ENCODE measurements at places on chromosomes 2 and 18.
A peak's percentile ranks its signal among the peaks of the same experiment; 100 is the strongest.

- no peak for DNase-seq
Observed at GRCh38 chr2:229849073-229849472, 72.7 kb downstream of the TRIP12 start.

DNA sequence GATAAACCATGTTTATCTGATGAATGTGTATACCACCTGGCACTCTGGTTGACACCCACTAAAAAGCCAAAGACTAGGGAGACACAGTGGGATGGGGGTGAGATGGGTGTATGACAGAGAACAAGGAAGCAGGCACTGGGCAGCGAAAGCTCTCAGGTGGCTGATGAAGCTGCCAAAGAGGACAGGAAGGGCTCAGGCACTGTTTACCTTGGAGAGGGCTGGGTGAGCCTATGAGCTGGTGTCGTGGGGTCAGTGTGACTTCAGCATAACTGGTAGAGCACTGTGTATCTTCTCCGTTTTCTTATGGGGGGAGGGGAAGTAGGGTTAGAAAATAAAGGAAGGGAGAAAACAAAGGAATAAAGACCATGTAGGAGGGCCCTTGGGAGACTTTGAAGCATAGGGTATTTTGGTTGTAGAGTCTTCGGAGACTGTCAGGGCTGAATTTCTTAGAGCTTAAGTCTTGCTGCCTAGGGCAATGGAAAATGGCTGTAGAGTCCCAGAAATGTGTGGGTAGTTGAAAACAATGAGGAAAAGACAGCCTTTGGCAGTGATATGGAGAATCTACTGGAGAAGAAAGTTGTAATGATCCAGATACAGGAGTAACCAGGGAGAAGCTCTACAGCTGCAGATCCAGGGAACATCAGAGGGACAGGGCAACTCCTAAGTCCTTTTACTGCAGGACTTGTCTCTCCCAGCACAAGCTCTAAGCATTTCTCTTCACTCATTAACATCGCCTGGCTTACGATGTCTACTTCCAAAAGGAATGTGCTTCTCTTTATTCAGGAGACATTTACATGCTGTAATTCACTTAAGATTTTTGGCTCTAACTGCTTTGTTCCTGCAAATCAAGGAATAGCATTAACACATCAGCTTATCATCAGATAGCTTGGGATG is 120.0 kb downstream of the AQP4 start:
- peak; percentile 48 for DNase-seq

DNA sequence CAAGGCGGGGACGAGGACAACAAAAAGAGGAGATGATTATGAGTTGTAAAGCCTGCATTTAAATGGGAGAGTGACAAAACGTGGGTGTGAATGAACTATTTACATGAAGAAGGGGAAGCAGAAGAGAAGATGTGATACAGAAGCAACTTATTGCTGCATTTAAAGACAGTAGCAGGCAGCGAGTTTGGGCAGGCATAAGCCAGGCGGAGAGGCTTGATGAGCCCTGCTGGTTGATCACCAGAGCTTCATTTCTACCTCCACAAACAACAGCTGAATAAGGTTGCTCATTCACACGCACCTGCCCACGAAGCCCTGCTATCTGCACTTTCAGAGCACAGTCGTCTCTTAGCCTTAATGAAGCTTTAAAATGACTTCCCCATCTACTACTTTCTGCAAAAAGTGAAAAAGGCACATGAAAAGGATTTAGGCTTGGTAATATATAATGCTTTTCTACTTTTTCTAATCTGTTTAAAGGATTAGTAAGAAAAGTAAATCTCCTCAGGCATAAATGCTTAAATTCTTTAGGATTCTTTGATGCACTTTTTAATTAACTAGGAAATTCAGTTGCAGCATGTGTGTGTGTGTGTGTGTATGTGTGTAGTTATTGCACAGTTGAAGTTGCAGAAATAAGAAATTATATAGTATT is 3.1 kb downstream of the SLC38A11 start:
- no peak for DNase-seq

DNA sequence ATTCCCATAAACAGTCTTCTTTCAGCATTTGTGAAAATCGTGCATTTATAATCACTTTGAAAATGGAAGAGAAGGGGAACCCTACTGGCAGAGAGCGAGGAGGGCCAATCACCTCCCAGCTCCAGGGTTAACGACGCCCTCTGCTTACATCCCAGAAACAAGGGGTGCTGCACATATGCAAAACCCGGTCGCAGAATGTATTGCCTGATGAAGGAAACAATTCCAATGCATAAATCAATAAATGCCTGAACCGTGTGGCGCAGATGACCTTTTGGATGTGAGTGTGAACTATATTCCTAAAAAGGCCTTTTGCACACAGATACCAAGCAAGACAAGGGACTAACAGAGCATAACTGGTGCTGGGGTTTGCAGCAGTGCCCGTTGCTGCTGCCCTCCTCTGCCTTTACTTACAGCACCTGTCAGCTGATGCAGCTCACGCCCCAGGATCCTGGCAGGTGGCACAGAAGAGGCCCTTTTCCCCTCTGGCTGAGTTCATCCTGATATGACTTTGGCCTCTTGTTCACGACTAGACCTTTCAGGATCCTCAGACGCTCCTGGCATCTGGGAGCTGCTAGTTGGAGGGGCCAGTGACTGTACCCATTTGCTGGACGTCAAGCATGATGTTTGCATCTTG is 67.8 kb downstream of the MYT1L start:
- no peak for DNase-seq

DNA sequence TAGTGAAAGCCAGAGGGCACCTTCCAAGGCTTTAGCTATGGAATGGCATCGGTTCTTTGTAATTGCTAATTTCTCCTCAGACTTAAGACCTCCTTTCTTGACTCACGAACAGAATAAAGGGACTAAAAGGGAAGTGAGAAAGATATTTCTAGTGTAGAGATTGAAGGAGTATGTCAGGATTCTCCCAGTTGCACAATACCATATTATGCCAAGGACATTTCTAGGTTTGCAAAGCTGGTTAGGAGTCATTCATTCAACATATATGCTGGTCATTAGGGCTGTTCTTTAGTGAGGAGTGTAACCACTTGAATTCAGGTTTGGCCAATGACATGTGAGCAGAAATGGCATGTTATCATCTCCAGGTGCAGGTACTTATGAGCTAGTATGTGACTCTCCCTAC is 7.4 kb downstream of the REEP1 start:
- no peak for DNase-seq

DNA sequence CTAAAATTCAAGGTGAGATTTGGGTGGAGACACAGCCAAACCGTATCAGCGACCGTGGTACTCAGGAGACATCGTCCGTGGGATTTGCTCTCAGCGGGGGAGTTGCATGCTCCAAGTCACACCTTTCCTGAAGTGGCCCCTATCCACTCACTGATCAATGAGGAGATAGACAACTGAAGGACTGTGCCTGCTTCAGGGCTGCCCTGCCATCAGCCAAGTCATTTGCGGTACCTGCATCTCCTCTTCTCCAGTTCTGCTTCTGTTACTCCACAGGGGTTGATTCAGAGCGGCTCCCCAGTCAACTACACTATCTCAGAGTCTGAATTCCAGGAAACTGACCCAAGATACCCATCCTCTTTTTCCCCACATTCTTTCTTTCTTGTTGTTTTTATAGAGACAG is 184.1 kb downstream of the MREG start:
- DNase-seq = no peak

DNA sequence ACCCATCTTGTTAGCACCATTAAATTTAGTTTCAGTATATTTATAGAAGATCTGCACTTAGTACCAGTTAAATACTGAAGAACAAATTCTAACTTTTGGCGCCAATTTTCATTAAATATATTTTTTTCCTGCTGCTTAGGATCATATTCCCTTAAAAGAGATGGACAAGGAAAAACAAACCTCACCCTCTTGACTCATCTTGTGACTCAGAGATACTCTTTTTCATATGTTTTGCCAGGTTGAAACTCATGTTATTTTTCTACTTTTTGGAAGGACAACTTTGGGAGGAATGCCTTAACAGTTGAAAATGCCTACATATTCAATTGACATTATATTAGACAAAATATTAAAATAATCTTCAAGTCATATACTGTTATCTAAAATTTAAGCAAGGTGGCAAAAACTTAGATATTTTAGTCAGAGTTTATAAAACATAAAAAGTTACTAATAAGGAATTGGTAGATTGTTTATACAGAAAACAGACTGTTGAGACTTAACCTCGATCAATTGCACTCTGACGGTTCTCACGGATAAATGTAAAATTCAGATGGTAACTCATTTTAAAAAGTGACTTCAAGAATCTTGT is 36.2 kb downstream of the PNO1 start:
- DNase-seq = no peak

DNA sequence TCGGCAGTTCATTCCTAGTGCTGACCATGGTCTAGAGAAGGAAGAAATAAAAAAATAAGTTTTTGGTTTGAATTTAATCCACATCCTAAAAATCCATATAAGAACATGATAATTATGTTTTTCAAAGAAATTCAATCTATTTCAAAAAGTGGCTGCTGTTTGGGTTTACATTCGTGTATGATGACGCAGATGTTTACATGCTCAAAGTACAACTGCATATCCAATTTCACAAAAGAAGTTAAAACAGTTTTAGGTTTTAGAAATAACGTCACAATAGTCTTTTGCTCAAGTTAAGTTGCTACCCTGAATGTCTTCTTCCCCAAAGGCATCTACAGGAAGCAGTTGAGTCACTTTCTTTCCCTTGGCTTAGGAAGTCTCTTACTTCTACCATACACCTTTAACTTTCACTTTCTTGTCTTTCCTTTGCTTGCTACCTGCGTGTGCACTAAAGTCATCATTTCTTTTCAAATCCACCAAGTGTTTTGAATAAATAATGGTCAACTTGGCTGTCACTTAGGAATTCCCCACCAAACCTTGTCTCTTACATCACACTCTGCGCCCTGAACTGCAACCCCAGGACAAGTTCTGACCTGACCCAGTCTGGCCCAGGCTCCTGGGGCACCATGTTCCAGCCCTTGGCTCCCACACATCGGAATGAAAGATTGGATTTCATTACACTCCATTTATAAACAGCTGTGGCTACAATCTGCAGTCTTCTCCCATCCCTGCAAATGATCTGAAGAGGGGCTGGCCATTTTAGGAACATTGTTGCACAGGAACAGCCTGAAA is 28.4 kb downstream of the FAM237A start:
- no peak for DNase-seq

- no peak for DNase-seq
Observed at GRCh38 chr2:184030245-184030644, 568.1 kb upstream of the ZNF804A start.

DNA sequence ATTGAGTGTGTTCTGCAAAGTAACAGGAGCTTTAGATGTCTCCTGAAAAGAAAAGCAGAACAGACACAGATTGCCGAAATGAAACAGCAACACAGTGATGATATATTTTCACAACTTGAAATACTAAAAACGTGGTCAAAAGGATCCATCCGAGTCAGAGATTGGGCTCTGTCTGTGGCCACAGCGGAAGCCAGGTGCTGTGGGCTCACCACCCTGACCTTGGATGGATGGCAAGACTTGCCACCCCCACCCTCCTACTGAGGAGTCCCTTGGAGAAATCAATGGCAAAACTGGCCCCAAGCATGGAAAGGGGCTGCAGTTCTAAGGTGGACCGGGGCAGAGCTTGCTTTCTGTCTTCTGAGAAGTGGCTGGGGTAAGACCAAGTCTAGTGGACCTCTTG is 31.4 kb upstream of the ACKR3 start:
- no peak for DNase-seq

DNA sequence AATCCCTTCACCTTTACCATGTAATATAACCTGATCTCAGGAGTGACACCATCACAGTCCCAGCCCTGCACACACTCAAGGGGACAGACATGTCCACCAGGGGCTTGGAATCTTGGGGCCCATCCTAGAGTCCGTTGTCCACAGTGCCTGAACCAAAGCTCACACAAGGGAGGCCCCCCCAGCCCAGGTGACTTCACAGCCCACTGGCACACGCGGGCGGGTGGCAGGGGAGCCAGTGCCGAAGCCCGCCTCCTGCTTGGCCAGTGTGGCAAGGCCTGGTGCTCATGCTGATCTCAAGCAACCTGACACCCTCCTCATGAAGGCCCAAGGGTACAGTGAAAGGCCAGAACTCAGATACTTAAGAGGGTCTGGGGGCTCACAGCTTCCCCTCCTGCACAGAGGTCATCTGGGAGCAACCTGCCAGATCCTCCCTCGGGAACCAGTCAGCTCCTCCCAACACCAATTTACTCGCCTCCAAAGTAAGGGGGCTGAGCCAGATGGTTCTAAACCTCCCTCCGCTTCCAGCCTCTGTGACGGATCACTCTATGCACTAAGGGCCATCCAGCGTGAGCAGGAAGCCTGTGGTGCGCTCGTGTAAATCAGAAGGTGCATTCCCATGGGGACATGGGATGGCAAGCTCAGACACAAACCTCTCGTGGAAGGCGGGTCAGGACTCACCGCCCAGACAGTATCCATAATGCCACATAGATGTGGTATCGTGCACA is 3.2 kb upstream of the RAB17 start:
- peak; percentile 80 for DNase-seq

- peak; percentile 92 for DNase-seq
Observed at GRCh38 chr18:59233017-59233410, 13.1 kb downstream of the GRP start.

DNA sequence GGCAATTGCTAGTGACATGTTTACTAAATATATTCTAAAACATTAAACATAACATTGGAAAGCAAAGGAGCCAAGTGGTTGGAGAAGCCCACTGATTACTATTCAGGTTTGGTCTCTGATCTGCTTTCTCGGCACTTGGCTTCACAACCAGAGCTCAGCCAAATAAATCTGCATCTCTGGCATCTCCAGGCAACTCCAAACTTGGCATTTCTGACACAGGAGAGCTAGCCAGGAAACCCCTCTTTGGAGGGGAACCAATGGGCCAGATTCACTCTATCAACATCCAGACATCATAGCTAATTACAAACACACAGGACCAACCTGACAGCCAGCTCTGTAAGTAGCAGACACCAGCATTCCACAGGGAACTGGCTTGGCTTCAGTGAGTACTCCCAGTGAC is 150.3 kb upstream of the ETAA1 start:
- no peak for DNase-seq

- peak; percentile 89 for DNase-seq
Observed at GRCh38 chr18:6058941-6059340, 163.6 kb upstream of the TMEM200C start.

- no peak for DNase-seq
Observed at GRCh38 chr2:108637304-108637669, 82.0 kb upstream of the RANBP2 start.

DNA sequence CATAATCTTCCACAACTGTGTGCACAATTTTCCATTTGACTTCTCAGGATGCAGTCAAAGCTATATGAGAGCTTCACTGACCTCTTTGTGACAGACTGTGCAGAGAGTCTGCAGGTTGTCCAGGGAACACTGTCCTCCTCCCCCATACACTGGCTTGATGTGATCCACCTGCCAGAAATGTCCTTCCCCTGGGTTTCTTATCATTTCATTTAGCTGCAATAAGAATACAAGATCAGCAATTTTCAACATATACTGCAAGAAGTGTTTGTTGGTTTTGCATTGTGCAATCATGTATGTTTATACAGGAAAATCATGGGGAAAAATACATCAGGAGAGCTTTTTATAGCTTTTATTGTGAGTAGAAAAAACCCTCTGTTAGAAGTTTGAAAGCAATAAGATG is 150.7 kb downstream of the RAB3GAP1 start:
- DNase-seq = peak; percentile 4

Data from NCI-H69 (cell line).